Stimulated activated CD8-positive, alpha-beta memory T cell treated with anti-CD3 and anti-CD28 coated beads, Interleukin-15, amount 100 ng/mL, for 24 hours (primary cell): ENCODE measurements at places on chromosomes 2 and 18.

GRCh38 chr2:66228128-66228547 is 206.8 kb upstream of the MEIS1 start:
- no peak for DNase-seq

DNA sequence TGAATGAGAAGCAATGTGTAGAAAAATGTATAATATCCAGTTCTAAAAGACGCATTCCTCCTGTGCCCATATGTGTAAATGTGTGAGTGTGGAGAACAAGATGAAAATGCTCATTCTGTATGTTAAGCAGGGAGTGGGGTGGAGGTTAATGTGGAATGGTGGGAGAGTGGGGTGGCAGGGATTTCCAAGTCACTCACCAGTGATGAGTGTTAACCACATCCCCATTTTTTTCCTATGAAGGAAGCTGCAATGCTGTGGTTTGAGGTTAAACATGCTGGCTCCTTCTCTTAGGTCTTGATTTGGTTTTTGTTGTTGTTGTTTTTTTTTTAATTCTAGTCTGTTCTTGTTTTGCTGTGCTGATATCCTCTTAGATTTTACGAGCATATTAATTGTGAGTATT is 169.4 kb downstream of the NEDD4L start:
- DNase-seq = no peak

DNA sequence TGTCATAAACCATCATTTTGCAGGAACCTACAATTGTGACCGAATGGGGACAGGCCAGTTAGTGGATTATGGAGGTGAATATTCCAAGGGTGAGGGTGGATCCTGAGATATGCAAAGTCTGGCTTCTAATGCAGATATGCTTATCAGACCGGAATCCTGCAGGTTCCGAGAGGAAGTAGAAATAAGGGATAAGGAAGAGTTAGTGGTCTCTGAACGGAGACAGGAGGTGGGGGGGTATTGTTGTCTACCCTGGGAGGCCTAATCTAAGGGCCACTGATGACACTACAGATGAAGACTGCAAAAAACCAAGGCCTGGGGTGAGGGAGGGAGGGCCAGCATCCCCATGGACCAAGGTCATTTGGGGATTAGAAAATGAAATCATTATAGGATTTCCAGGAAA is 67.7 kb upstream of the GATA6 start:
- DNase-seq = no peak

DNA sequence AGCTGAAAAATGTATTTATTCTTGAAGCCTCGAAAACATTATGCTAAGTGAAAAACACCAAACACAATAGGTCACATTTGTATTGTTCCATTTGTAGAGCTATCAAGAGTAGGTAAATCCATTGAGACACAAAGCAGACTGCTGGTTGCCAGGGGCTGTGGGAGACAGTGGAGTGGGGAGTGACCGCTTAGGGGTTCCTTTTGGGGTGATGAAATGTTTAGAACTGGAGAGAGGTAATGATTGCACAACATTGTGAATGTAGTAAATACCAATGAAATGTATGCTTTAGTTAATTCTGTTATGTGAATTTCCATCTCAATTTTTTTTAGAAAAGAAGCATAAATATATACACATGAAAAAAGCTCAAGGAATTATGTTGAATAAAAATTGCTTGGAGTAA is 15.8 kb downstream of the KCTD18 start:
- DNase-seq = no peak

DNA sequence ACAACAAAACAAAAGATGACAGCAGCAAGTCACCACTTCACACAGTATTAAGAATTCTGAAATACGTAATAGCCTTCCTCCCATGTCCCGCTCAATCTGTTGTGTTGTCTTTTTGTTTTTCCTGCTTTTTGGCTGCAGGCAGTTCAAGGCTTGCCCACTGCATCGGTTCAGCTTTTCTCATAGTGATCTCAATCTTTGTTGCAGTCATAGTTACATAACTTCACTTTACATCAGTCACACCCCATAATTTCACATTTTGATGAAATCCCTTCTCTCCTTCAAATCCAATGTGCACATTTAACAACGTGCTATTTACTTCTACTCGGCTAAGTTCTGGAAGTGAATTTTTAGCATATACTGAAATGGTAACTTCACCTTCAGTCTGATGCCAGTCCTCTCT is 33.8 kb upstream of the HAAO start:
- no peak for DNase-seq
